ENCODE measurements at places on chromosomes 5 and 9. TPM values are rescaled to one million over a fixed set of nuclear protein-coding genes. Genes with fewer than 3 reads are reported as not detected.

- DNase-seq, result no peak
Observed at GRCh38 chr9:113416149-113416721, 5.7 kb downstream of the C9orf43 start.

Gene HSPA4
- 33.0 TPM for total RNA-seq

Gene PLGRKT
- 6.1 TPM for total RNA-seq

Gene CAVIN4
- total RNA-seq, result not detected

Gene TLR4
- 3.9 TPM for total RNA-seq

Gene NME5
- 1.7 TPM for total RNA-seq

All from lower leg skin (tissue), 4 donors.